ENCODE measurements at places on chromosomes 6 and 20.
A peak's percentile ranks its signal among the peaks of the same experiment; 100 is the strongest.

GRCh38 chr6:129843573-129843972 lies 17.5 kb downstream of the TMEM244 start:
- no peak for DNase-seq

DNA sequence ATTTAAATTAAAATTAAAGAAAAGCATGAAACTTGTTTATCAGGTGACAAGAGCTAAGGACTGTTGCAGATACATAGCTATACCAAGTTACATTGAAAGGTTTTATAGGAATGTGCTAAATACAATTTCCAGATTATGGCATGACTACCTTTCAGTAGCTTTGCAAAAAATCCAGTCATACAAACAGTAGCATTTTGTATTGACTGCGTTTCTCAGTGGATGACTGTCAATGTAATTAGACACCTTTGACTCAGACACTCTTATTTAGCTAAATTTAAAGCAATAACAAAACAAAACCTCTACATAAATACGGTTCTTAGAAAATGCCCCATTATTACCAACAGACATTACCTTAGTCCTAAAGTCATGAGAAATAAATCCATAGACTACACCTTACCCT lies 275.8 kb upstream of the RUNX2 start:
- DNase-seq: no peak

DNA sequence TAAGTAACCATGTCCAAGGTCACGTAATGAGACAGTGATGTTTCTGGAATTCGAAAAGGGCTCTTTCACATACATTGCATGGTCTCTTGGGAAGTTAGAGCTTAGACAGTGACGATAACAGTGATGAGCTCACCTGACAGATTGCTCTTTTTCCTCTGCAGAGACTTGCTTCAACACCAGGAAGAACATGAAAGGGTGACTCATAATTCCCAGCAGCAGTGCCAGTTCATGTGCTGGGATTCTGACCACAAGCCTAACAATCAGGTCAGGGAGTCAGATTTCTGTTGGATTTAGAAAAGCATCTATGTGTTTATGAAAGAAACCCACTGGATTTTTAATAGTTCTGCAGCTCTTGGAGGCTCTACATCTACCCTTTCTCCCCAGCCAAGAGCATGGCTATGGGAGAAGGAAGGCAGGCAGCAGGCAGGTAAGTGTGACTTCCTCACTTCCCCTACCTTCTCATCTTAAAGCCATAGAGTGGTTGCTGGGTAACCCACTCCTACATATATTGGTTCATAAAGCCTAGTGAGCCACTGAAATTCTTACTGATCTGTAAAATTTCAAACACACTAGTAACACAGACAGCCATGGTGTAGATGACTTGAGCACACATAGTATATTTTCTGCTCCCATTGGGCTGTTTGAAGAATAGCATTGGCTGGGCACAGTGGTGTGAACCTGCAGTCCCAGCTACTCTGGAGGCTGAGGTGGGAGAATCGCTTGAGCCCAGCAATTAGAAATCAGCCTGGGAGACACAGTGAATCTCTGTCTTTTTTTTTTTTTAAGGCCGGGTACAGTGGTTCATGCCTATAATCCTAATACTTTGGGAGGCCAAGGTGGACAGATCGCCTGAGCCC lies 44.4 kb upstream of the LOC128125822 start:
- DNase-seq: no peak

DNA sequence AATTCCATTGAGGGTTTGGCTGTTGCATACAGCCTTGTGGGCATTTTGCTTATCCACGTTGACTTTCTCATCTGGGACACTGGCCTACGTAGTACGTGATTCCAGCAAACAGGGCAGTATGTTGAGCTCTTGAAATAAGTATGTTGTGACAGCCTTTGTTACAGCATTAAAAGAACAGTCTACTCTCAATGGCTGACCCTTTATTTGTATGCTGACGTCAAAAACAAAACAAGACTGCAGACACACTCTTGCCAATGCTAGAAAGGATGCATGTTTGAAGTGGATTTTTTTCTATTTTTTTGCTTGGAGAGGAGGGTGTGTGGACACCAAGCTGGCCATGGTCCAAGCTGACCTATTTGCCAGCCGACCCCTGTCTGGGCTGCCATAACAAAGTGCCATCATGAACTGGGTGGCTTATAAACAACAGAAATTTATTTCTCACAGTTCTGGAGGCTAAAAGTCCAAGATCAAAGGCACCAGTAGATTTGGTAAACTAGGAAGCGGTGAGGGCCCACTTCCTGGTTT lies 10.8 kb upstream of the SNHG17 start:
- no peak for DNase-seq

DNA sequence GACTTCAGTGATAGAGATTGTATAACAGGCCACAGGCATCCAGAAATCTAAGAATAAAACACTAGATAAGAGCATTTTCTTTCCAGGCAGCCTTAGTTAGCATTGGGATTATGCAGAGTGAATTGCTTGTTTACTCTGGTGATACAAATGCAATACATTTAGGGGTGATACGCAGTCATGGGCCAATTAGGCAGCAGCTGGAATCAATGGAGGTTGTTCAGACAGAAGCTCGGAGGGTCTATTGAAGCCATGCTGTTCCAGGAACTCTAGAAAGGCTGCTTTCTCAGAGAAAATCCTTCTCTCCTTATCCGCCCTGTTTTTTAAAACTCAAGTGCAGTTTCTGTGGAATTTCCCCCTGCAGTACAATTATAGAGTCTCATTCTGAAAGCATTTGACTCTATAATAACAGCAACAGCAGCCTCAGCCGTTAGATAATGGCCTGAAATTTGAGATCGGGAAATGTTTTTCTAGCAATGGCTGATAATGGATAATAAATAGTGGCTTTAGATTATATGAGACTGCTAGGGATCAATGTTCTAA lies 364.3 kb upstream of the HS3ST5 start:
- DNase-seq: no peak

DNA sequence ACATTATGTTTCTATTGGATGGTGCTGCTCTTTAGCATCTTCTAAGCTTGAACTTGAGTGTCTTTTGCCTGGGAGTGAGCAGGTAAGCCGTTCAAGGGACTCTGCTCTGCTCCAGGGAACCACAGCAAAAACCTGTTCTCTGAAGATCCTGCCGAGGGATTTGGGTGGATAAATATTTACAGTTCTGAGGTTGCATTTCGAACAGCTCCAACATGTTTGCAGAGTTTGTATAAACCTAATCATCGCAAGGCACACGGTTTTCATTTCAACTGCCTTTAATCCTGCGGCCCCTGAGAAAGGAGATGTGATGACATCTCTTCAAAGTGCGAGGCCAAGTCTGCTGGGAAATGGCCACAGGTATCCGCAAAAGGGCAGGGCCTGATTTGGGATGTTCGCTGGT lies 293.4 kb downstream of the TFAP2C start:
- DNase-seq: no peak

- no peak for DNase-seq
Observed at GRCh38 chr6:3405182-3405518, 51.7 kb downstream of the SLC22A23 start.

GRCh38 chr6:90413867-90414266 lies 117.2 kb upstream of the BACH2 start:
- DNase-seq: peak; percentile 81

DNA sequence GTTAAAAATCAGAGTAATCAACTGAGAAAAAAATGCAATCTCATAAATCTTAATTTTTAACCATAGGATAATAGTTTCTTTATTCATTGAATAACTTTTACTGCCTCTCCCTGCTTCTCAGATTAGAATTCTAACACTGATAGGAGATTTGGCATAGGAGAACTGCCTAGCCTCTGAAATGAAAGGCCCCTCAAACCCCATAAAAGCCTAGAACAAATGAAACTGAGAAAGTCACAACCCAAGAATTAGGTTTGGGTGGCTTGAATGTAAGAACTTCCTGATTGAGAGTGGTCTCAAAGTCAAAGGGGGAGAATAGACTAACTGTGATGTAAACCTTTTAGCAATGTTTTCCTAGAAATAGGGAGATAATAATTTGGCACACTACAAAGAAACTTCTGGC lies 52.2 kb downstream of the SAMD5 start:
- DNase-seq: no peak

DNA sequence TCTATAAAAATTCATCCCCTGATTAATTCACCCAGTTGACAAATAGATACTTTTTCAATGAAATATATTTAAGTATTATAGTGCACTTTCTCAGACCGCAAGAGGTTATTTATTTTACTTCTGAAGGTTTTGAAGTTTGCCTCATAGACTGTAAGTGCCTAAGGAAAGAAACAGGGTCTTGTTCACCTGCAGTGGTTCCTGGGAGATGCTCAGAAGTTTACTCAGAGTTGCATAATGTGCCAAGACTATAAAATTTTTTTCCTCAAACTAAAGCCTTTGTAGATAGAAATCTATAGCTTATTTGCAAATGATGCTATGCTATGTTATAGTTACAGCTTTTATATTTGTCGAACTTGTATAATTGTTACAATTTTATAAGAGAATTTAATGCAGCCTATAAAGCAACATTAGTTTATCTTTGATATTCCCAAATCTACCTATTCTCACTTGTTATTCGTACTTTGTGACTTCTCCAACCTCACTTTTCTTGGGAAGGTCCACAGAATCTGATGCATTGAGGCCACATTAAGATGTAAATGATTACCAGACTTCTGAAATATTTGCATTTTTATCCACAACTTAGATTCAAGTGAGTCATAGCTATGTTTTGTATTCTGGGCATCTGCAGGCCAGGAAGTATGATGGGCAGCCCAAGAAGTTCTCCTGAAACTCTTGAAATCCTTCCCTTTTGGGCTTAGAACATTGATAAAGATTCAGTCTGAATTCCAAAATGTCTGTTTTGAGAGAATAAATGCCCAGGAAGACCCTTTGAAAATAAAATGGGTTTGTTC lies 35.7 kb downstream of the KCNQ5 start:
- DNase-seq: no peak

GRCh38 chr20:50366270-50367103 lies 143.7 kb upstream of the PTPN1 start:
- DNase-seq: peak; percentile 44

DNA sequence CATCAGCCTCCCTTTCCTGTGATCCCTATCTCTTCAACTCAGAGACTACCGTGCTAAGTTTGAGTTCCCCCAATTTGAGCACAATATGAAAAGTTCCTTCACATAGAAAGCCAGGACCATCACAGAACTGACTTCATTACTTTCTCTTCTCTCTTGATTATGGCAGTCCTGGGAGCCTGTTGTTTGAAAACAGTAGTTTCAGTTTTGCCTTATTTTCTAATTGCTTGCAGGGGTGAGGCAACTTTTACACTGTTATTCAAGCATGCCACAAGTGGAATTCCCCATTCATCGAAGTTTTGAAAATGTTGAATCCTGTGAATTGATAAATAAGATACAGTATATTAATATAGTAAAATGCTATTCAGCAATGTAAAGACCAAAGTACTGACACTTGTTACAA lies 569.7 kb upstream of the MARCKS start:
- no peak for DNase-seq

- DNase-seq: no peak
Observed at GRCh38 chr20:23082846-23083552, 3.1 kb downstream of the CD93 start.

DNA sequence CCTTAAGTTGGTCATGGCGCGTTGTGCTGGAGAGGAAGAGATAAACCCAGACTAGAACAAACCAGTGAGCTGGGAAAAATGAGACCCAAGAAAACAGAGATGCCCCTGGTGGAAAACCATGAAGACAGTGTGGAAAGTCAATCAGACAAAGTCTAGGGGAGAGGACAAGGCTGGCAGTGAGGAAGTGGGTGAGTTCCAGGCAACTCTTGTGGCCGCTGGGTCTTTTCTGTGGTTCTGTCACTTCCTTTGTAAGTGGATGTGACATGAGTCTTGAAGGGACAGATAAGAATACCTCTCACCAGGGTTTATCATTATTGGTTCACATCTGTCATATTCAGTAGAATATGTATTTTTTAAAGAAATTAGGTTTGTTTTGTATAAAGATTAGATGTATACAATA lies 738.4 kb downstream of the DHX35 start:
- no peak for DNase-seq

- DNase-seq: no peak
Observed at GRCh38 chr20:56328861-56329260, 29.9 kb upstream of the FAM210B start.

- DNase-seq: no peak
Observed at GRCh38 chr6:25619217-25619616, 32.8 kb upstream of the SCGN start.

DNA sequence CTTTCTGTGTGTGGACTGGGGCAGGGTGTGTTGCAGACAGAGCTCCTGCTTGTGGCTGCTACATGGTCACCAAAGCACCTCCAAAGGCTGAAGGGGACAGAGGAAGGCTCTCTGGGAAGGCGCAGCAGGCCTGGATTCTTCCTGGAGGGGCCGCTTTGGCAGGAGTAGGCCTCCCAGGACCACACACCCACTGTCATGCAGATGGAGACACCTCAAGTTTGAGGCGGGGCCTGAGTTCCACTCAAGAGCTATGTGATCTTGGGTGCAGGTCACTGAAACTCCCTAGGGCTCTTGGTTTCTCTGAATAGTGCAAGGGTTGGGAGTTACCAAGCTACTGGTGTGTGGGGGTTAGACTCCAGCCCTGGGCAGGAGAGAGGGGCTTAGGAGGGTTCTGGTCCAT lies 27.9 kb downstream of the EFCAB8 start:
- DNase-seq: no peak

DNA sequence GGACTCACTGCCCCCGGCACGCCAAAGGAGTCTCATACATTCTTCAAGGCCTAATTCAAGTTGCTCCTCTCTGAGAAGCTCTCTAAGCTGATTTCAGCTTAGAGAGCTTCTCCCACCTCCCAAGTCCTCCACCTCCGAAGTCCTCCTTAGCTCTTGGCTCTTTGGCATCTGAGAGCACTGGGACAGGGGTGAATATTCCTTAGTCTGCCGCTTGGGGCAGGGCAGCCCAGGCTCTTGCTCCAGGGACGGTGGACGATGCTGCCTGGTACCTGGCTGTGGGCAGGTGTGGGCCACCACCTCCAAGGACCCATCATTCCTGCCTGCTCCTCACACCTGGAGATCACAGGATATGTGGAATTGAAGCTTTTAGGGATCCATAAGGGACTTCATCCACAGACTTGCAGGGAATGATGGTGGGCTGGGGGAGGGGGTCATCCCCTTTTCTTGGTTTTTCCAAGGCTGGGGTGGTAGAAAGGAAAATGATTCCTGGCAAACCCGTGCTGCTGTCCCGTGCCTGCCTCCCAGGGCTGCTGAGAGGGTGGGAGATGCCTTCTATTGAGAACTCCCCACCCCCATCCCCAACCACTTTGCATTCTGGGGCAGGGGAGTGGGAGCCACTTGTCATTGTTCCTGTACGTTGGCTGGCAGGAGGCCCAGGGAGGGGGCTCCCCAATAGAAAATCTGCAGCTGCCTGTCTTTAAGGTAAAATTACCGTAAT lies 57.4 kb downstream of the ARHGAP40 start:
- DNase-seq: no peak

GRCh38 chr6:150235218-150235617 lies 92.4 kb downstream of the PPP1R14C start:
- DNase-seq: no peak

GRCh38 chr6:156729248-156729647 lies 47.9 kb upstream of the ARID1B start:
- DNase-seq: no peak
